Dermis blood vessel endothelial cell (primary cell): ENCODE measurements at places on chromosomes 4 and X. TPM values are rescaled to one million over a fixed set of nuclear protein-coding genes. Genes with fewer than 3 reads are reported as not detected.

DNA sequence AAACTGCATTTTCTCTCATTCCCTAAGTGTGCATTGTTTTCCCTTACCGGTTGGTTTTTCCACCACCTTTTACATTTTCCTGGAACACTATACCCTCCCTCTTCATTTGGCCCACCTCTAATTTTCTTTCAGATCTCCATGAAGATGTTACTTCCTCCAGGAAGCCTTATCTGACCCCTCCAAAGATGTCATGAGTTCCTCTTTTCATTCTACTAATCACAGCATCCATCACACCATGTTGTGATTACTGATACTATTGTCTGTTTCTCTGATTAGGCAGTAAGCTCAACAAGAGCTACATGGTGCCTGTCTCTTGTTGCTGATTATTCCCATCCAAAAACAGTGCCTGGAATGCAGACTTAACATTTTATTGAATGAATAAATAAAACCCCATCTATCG, 2.9 kb upstream of the AFP start:
- DNase-seq = no peak

DNA sequence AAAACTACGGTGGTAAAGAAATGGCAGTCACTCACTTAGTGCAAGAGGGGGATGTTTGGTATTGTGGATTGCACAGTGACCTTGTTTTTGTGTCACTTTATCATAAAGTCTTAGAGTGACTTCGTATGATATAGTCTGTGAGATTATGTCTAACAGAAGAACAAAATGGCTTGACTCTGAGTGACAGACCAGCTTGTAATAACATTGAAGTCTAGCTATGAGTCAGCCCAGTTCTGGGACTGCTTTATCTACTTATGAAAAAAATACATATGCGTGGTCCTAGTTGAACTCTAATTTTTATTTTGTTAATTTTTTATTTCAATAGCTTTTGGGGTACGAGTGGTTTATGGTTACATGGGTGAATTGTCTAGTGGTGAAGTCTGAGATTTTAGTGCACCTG, 20.0 kb downstream of the DCLK2 start:
- no peak for DNase-seq

Gene STATH
- total RNA-seq = not detected in 2 replicates

Gene SSX4B
- not detected in 2 replicates for total RNA-seq

DNA sequence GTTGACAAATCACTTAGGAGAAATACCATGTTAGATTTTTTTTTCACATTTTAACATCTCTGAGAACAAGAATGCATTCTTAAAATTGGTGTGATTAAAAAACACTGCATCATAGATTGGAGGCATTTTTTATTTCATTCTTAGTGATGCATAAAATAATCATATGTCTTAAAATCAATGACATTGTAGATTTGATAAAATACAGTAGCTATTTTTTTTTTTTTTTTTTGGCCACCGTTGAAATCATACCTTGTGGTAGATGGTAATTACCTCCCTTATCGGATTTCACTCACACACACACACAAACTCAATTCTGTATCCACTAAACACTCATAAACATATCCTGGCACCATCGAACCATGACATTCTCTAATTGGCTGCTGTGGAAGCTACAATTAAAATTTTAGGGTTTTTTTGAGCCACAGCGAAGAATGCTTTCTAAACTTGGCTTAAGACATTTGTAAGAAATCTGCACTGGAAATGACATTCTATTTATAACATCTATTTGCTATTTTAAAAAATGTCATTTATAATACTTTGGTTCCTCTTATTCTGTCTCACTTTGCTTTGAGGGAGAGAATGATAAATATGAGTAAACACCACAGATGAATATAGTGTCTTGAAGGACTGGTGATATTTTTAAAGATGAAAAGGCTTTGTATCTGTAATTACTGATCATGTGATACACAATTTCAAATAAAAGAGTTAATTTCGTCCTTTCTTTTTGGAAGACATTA, 60.1 kb downstream of the CCSER1 start:
- DNase-seq = no peak

- no peak for DNase-seq
Observed at GRCh38 chrX:148609515-148610327, 109.3 kb downstream of the AFF2 start.

Gene SMAD1
- total RNA-seq = 127 and 186 TPM in 2 replicates

Gene SAGE1
- not detected in 2 replicates for total RNA-seq
